Fibroblast of lung (primary cell): ENCODE measurements at places on chromosomes 7 and 10. TPM values are rescaled to one million over a fixed set of nuclear protein-coding genes. Genes with fewer than 3 reads are reported as not detected.

DNA sequence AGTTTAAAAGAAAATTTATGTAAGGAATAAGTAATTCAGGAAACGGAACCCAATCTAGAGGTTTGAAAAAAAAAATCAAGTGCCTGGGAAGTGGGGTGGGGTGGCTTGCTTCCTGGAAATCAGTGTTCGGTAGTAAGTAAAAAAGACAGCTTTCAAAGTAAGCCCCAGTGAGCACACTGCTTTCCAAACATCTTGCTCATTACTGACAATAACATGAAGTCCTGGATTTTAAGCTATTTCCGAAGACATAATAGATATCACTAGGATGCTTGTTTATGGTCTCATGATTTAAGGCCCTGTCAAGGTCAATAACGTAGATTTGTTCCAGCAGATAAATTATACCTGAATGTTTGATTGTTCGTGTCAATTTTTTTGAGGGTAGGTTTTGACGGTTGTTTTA lies 1.3 kb downstream of the STAMBPL1 start:
- DNase-seq = peak; percentile 29

GRCh38 chr10:23478570-23478969 lies 39.7 kb downstream of the OTUD1 start:
- DNase-seq = no peak

DNA sequence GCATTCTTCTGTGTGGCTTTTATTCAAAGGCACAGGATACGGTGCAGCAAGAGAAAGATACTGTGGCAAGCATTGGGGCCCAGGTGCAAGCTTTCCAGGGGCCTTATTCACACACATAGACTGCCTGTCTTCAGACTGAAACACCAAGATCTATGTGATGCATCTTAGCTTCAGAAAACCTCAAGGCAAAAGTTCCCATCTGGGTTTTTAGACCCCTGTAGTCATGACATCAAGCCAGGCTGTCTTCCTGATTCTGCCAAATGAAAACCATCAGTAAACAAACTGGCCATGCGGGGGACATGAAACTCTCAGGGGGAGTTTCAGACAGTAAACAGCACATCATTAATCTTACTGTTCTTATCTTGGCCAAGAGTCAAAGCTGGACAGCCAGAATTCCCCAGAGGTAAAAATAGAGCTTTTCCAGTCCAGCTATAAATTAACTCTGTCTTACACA lies 9.8 kb downstream of the AGBL3 start:
- DNase-seq = peak; percentile 16

- DNase-seq = peak; percentile 41
These were observed 123.9 kb downstream of the PCLO start for GRCh38 chr7:83038787-83039186.

- peak; percentile 5 for DNase-seq
These were observed 60.3 kb upstream of the C1GALT1 start for GRCh38 chr7:7122033-7122478.

Gene AOC1
- polyA plus RNA-seq = not detected in 2 replicates

Gene CCDC172
- polyA plus RNA-seq = not detected in 2 replicates

Gene STN1
- 21.7 and 22.1 TPM in 2 replicates for polyA plus RNA-seq

- peak; percentile 95 for DNase-seq
These were observed 696.9 kb upstream of the NRP1 start for GRCh38 chr10:34031400-34031799.

DNA sequence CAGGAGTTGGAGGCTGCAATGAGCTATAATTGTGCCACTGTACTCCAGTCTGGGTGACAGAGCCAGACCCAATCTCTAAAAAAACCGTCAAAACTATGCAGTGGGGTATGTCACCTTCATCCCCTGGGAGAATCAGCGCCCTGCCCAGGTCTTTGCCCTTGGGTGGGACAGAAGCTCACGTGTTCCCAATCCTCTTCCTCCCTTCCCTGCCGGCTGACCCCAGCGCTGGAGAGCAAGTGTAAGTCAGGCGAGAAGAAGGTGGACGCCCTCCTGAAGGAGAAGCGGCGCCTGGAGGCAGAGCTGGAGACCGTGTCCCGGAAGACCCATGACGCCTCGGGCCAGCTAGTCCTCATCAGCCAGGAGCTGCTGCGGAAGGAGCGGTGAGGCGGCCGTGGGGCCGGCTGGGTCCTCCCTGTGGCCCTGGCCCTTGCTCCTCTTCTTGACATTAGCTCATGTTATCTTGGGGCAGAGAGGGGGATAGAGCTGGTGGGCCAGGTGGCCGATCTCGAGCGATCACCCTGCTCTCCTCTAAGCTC lies 64.8 kb upstream of the GTF2IRD1 start:
- DNase-seq = no peak

Gene CHAT
- not detected in 2 replicates for polyA plus RNA-seq

GRCh38 chr10:70582793-70583668 lies 19.5 kb downstream of the PRF1 start:
- DNase-seq = no peak

DNA sequence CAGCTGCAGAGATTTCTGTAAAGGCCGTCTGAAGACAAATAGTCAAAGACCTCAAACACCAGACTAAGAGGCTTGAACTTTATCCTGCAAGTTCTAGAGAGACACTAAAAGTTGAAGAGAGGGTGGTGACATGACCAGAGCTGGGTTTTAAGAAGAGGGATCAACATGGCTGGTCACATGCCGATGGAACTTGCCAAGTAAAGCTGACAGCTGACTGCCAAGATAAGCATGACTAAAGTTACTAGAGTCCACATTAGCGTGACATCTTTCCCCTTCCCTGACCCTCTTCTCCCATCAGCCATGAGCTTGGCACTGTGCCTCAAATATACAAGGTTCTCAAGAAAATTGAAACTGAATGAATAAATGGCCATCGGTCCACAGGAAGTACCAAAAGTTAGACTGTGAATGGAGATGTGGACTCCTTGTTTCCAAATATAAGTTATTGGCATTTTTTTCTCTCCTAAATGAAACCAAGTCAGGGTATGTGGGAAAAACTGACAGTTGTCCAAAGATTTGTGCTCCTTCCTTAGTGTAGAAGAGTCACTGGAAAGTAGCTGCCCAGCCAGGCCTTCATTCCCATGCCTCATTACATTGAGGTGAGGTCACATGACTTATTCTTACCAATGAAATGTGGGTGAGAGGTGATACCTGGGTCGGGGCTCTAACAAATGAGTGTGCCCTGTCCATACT lies 24.5 kb downstream of the XPNPEP1 start:
- DNase-seq = peak; percentile 56

- DNase-seq = no peak
These were observed 141.8 kb upstream of the ASAH2 start for GRCh38 chr10:50392966-50393718.

DNA sequence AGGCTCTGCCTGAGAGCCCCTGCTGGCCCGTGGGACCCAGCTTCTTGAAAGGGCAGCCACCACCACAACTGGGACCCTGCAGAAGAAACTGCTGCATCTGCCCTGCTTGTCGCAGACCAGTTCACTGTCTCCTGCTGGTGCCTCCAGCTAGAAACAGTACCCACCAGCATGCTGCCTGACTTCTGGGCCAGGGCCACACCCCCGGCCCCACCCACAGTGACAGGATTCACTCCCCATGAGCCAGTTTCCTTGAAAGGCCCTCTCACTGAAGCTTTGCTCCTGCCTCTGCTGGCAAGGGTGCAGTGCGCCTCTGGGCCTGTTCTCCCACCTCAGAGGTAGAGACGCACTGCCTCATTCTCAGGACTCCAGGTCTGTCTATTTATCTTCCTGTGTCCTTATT lies 32.4 kb downstream of the ANXA11 start:
- no peak for DNase-seq

GRCh38 chr10:97102441-97102840 lies 83.3 kb downstream of the SLIT1 start:
- no peak for DNase-seq

GRCh38 chr7:134186801-134187200 lies 59.7 kb downstream of the LRGUK start:
- peak; percentile 6 for DNase-seq

Gene RNLS
- 16.2 and 18.4 TPM in 2 replicates for polyA plus RNA-seq

DNA sequence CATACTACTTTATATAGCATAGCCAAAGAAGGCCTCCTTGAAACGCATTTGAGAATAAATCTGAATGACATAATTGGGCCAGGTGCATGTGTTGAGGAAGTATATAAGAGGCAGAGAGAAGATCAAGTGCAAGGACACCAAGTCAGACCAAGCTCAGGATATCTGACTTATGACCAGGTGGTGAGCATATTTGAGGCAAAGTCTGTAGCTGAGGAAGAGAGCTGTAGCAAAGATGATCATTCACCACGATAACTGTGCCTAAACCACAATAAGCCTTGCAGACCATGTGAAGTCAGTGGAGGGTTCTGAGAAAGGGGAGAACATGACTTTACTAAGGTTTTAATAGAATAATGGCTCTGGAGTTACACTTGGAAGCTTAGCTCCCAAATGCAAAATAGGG lies 292.3 kb downstream of the SORCS1 start:
- no peak for DNase-seq

DNA sequence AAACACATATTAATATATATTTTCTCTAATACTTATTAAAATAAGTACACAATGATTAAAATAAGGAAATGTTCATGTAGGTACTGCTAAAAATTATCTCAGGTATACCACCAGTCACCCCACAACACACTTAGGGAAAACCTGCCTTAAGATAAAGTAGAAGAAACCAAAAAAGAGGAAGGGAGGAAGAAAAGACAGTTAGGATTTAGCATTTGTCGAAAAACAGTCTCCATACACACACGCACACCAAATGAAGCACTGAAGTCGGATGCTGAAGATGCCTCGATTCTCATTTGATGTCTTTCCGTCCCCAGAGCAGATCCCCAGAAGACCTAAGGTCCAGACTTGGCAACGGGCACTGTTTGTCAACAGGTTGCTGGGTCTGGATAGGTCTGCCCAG lies 30.0 kb upstream of the ARID5B start:
- DNase-seq = no peak

Gene CAV1
- 1,245 and 1,327 TPM in 2 replicates for polyA plus RNA-seq
